ENCODE measurements at places on chromosomes 16 and 17.

- peak; percentile 77 for DNase-seq
Observed at GRCh38 chr17:7213895-7214299, 5.7 kb downstream of the DLG4 start.

GRCh38 chr16:86414991-86415740 lies 95.2 kb upstream of the FOXF1 start:
- no peak for DNase-seq

DNA sequence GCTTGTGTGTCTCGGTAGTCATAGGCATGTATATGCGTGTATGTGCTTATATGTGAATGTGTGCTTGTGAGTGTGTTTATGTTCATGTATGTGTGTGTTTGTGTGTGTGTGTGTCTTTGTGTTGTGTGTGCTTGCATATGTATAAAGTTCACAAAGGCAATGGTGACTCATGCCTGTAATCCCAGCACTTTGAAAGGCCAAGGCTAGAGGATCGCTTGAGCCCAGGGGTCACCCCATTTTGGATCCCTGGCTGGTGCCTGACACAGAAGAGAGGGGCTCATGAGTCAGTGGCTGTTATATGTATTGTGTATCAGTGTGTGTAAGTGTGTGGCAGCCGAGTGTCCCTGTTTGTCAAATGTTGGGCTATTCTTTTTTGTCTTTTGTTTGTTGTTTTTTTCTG lies 69.3 kb downstream of the ABCC1 start:
- DNase-seq: peak; percentile 31

GRCh38 chr17:63173450-63173849 lies 207.4 kb downstream of the TANC2 start:
- DNase-seq: no peak

DNA sequence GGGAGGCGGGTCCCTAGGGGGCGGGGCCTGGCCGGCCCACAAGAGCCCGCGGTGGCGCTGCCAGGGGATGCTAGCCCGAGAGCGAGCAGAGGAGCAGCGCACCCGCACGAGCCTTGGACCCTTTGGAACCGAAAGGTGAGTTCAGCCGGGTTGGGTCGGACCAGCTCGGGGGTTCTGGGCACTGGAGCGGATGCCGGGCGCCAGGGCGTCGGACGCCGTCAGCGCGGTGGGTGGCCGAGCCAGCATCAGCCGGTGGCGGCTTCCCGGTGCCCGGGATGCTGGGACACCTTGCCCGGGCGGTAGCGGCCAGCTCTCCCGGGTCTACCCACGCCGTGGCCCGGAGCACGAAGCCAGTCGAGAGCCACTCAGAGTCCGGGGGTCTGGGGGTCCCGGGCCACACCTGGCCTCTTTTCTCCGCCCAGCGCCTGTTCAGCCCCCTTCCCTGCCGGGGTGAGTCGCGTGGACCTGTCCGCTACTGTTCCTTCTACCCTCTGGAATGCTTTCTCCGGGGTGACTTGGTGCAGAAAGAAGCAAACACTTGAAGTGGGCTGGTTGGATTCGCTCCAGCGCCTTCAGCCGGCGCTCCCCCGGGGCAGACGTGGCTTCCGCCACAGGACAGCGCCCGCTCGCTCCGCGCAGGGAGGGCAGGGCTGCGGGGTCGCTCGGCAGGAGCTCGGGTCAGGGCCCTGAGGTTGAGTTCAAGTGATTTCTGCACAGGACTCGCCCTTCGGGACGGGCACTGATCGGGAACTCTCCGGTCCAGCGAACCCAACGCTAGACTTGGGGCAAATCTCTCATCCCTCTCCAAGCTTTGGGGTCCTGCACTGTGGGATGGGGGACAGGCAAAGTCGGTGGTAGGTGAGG lies at the start of gene SCNN1G:
Gene SCNN1G (plus strand): TSS at position 67 of the 864 bp plus-strand sequence. CDS start 3,527 bp downstream, outside the sequence.
- peak; percentile 5 for DNase-seq

GRCh38 chr16:9499941-9500593 lies 408.6 kb downstream of the HAPSTR1 start:
- no peak for DNase-seq

DNA sequence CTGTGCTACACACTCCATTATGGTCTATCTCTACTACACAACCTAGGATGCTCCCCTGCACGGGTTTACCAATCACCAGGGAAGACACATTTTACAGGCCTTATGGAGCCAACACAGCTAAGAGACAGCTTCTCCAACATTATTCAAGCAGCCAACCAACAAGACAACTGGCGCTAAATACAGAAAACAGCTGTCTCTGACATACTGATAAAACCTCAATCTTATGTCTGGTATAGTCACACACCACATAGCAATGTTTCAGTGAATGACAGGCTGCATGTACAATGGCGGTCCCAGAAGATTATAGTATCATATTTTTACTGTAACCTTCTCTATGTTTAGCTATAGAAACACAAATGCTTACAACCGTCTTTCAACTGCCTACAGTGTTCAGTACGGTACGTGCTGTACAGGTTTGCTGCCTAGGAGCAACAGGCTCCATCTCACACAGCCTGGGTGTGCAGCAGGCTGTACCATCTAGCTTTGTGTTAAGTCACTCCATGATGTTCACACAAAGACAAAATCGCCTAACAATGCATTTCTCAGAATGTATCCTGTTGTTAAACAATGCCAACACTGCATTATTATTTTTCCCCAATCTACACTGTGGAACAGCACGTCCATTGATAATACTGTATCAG lies 10.9 kb downstream of the USP22 start:
- DNase-seq: no peak

GRCh38 chr17:39016193-39017153 lies 49.3 kb upstream of the FBXO47 start:
- DNase-seq: no peak

DNA sequence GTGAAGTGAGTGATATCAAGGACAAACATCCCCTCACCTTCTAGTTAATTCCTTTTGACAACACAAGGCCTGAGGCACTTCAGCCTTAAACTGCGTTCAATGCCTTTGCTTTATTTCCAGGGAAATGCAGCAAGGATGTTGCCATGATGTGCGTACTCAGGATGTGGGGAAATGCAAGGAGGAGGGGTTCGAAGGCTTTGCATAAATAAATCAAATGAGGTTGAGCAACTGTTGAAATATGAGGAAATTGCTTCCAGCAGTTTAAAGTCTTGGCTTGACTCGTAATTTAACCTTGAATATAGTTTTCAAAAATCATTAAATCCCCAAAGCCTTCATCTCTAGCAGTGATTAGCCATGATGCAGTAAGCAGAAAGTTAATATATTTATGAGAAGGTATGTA lies 81.8 kb upstream of the CCL2 start:
- DNase-seq: peak; percentile 25

GRCh38 chr17:29625037-29625750 lies 2.5 kb upstream of the CORO6 start:
- peak; percentile 63 for DNase-seq

- DNase-seq: no peak
Observed at GRCh38 chr16:49632795-49633184, 223.1 kb downstream of the ZNF423 start.
